ENCODE measurements at places on chromosomes 16 and 17. TPM values are rescaled to one million over a fixed set of nuclear protein-coding genes. Genes with fewer than 3 reads are reported as not detected.

SETD1A gene
- 6.9 TPM for total RNA-seq

TBC1D3C gene
- total RNA-seq = not detected

BICDL2 gene
- not detected for total RNA-seq

CBLN1 gene
- 1.5 TPM for total RNA-seq

ABHD15 gene
- total RNA-seq = 7.0 TPM

ACSM3 gene
- 8.7 TPM for total RNA-seq

DNA sequence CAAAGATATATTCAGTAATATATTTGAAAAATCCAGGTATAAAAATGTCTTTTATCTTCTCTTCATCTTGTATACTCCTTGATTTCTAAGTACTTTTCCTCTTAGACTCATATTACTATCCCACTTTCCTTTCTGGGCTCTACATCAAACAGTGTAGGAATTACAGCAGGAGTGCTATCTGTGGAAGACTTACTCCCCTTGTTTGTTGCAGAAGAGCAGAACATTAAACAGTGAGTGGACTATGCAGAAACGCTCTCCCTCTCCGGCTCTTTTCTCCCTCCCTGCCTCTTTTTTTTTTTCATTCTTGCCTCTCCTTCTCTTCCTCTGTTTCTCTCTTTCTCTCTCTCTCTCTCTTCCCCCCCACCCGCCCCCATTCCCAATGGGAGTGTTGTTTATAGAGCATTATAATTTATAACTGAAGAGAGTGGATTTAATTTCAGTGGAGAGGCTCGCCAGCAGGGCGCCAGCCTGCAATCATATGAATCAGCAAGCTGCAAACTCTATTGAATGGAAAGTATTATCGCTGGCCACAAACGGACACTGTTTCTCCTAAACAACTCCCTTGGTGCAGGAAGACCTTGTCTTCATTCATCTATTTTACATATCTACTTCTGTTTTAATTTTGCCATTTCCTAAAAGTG lies 242.3 kb upstream of the TBX2 start:
- DNase-seq = no peak

- DNase-seq = peak; percentile 63
Observed at GRCh38 chr17:66459811-66460270, 157.4 kb downstream of the PRKCA start.

DNA sequence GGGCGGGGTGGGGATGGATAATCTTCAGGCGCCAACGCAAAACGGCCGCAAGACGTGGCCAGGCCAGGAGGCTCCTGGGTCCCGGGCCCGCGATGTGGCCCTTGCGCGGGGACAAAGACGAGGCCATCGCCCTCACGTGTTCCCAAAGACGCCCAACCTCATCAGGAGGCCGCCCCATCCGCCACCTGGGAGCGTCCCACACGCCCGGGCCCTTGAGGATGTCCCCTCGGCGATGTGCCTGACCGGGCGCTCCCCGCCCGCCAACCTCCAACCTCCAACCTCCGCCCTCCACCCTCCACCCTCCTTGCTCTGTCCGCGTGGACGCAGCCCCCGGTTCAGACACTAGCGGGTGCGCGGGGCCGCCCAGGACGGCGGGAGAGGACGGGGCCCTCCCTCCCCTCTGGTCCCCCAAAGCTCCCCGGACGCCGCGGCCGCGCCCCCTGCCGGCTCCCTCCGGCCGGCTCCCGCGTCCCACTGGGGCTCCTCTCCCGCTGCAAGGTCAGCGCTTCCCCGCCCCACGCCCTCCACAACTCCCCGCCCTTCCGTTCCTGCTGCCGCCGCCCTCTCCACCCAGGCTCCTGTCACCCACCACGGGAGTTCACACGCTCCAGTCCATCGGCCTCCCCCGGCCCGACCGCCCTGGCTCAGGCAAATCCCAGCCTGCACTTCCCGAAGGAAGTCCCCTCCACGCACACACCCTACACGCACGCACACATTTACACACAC lies 250.8 kb upstream of the RPL38 start:
- peak; percentile 52 for DNase-seq

DNA sequence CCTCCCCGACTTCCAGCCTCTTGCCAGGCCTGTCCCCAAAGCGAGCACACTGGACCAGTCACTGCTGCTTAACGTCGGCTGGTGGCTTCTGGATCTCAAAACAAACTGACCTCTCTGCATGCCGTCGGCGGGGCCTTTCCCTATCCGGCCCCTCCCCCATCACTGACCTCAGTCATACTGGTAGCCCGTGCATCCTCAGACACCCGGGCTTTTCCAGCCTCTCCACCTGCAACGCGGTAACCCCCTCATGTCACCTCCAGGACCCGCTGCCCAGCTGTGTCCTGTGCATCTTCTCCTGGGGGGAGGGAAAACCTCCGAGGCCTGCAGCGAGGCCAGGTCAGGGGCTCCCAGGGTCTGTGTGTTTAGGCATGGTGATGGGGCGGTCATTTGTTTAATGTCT lies 138.6 kb upstream of the CHMP6 start:
- no peak for DNase-seq

GRCh38 chr16:24146518-24146917 lies 109.6 kb upstream of the CACNG3 start:
- DNase-seq = peak; percentile 47

DNA sequence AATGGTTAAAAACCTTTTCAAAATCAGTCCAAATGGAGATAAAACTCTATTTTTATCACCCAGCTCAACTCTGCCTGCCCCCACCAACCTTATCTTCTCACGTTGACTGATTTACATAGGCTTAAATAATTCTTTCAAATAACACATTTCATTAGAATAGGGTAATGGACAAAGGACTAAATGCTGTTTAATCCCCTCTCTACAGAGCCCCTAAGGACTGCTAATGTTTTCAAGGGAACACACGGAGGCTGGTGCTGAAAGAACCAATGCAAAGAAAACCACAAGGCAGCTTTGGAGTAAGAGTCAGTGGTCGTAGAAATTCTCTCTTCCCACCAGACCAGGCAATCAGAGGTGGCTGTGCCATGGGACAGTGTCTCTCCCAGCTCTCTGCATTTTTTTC lies 445.7 kb upstream of the MAF start:
- DNase-seq = no peak

DNA sequence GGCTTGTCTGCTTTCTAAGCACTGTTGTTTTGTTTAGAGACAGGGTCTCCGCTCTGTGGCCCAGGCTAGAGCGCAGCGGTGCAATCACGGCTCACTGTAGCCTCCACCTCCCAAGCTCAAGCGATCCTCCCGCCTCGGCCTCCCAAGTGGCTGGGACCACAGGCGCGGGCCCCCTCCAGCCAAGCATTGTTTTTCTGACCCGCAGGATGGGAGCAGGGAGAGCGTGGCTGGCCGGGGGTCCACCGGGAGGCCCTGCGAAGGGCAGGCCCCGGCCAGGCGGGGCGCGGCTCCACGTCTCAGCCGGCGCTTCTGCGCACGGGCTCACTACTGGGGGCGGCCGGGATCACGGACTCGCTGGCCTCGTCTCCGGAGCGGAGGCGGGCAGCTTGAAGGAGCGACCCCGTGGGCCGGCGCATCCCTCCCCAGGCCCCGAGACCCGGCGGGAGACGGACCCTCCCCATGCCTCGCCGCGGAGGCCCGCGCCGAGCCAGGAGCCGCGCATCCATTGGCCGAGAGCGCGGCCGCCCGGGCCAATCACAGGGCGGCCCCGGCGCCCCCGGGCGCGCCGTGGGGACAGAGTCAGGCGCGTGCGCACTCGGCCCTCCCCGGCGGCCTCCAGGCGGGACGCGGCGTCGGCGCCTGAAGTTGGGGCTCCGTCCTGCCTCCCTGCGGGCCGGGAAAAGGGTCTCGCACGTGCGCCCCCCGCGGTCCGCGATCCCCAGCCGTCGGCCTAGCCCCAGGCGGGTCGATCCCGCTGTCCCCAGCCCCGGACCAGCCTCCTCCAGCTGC lies 24.9 kb downstream of the ACTG1 start:
- peak; percentile 89 for DNase-seq

DNA sequence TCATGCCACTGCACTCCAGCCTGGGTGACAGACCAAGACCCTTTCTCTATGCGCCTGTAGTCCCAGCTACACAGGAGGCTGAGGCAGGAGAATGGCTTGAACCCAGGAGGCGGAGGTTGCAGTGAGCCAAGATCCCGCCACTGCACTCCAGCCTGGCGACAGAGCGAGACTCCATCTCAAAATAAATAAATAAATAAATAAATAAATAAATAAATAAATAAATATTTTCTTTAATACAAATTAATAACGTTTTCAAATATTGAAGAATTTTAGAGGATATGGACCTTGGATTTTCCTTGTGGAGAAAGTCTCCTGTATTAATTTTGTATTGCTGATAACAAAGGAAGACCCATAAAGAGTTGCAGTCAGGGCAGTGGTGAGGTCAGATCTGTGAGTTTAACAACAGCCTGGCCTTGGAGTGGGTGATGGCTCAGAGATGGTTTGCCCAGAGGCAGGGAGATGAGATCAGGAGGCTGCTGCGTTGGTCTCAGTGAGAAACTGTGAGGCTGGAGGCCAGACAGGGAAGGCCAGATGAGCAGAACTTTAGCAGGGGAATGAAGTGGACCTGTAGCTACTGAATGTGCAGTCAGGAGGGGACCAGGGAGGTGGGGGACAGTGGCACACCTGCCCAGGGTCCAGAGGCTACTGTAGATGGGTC lies 4.4 kb upstream of the ASGR1 start:
- no peak for DNase-seq

GRCh38 chr16:50414152-50414551 lies 45.4 kb upstream of the BRD7 start:
- DNase-seq = no peak

DNA sequence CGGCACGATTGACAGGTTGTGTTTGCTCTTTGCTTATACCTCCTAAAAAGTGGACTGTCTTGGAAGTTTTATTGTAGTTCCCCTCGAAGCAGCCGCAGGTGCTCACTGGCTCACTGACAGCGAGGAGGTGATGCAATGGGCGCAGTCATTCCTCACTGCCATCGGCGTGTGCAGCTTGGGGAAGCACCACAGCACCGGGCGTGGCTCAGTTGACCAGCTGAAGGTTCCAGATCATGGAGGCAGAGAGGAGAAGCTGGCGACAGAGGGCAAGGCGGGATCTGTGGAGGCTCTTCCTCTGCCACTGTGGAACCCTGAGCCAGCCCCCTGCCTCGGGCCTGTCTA lies 72.1 kb upstream of the TNRC6C start:
- peak; percentile 77 for DNase-seq

GRCh38 chr17:2435862-2436261 lies 35.0 kb upstream of the MNT start:
- no peak for DNase-seq

DNA sequence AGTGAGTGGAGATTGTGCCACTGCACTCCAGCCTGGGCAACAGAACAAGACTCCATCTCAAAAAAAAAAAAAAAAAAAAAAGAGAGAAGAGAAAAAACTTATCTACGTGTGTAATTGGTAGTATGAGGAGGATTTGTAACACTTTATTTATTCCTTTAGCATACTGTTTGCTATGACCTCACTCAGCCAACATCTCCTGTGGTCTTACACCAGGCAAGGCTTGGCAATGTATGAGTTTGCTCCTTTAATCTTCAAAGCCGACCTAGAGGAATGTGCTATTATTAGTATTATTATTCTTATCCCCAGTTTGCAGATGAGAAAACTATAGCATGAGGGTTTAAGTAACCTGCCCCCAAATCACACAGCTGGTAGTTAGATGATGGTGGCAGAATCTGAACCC lies 35.8 kb upstream of the HAPSTR1 start:
- no peak for DNase-seq

Data from Right ventricle myocardium superior (tissue), 1 donor.